ENCODE measurements at places on chromosomes 1 and 21.

- no peak for DNase-seq
These were observed 192.4 kb downstream of the LRRIQ3 start for GRCh38 chr1:74005533-74005932.

GRCh38 chr1:222028116-222028515 lies 286.2 kb upstream of the DUSP10 start:
- DNase-seq = no peak

DNA sequence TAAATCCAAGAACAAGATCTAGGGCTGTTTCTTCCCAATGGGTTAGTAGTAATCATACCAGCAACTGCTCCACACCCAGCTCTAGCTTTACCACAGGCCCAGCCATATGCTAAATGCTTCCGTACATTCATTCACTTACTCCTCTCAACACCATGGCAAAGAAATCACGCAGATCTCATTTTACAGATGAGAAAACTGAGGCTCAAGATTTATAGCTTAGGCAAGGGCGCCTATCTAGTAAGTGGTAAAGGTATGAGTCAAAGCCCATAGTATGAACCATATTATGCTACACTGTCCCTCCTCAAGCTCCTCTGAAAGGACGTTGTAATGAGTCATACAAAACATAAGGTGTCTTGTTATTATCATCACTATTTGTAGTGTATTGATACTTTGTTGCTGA lies 82.2 kb downstream of the NIBAN1 start:
- DNase-seq = no peak

DNA sequence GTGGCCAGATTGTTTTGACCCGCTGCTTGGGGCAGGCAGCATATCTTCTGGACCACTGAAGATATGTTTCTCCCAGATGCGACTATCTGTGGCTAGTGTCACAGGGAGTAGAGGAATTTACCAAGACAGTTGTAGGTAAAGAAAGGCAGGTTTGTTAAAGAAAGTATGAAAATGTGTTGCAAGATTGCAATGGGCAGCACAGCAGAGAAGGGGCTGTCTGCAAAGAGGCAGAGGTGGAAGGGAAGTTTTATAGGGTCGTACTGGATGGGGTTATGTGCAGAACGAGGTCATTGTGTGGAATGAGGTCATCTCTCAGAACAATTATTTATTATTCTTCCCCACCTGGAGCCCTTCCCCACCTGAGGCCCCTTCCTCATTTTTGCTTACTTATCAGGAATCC lies 15.0 kb upstream of the VAMP4 start:
- DNase-seq = no peak

DNA sequence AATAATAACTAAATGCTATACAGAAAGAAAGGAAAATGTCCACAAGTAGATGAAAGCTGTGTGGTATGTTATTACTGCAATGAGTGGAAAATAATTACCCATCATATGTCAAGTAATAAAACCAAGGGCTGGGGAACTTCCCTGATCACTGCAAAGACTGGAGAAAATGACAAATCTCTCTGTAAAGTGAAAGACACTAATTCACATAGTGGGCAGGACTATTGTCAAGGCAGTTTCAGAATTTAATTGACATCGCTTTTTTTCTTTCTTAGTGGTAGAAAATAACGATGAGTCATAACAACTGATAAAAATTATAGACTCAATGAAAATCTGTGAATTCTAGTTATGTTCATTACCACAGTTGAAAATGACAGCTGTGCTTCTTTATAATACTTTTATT lies 153.7 kb upstream of the ST6GALNAC5 start:
- no peak for DNase-seq

- peak; percentile 49 for DNase-seq
These were observed 71.2 kb upstream of the NBPF3 start for GRCh38 chr1:21368515-21369289.

DNA sequence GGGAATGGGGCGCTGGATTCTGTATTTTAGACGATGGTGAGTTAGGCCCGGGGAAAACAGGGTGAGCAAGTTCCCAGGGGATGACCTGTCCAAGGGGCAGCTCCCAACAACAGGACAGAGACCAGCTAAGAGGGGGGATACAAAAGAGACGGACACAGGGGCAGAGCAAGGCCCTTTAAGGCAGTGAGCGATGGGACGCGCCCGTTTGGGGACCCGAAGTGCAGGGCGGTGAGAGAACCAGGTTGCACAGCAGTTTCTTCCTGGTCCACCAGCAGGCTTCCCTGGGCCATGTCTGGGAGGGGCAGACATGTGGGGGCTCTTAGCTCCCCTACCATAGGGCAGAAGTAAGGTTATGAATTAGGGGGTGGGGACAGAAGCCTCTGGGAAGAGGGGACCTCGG lies 22.0 kb downstream of the INAVA start:
- no peak for DNase-seq

DNA sequence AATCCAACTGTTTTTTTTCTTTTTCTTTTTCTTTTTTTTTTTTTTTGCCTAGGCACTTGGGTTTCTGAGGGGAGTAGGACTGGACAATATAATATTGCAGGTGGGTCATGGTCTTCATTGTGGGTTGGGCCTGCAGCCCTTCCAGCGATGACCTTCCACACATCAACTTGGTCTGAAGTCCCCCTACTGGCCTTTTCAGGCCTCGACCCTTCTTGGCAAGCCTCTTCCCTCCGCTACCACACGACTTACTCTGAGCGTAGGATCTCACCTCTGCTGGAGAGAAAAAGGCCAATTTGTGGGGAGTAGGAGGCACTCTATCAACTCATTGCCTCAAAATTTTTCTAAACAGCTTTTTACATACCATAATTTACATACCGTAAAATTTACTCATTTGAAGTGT lies 51.1 kb upstream of the GRIK3 start:
- no peak for DNase-seq

All from activated T-helper 1 cell treated with Interleukin-2 at 50 U/mL for 16 hours (primary cell).